Osteocyte (in vitro differentiated cells): ENCODE measurements at places on chromosomes 7 and 10. TPM values are rescaled to one million over a fixed set of nuclear protein-coding genes. Genes with fewer than 3 reads are reported as not detected.

CXCL12 gene
- 153 and 169 TPM in 2 replicates for total RNA-seq

HDAC9 gene
- 0.81 and 1.5 TPM in 2 replicates for total RNA-seq

HOXA1 gene
- total RNA-seq = not detected in 2 replicates

SPDYE5 gene
- total RNA-seq = not detected in 2 replicates

ARMS2 gene
- total RNA-seq = not detected in 2 replicates

TLX1 gene
- total RNA-seq = not detected in 2 replicates

CFTR gene
- not detected in 2 replicates for total RNA-seq

FBXO24 gene
- total RNA-seq = 0.46 and 0.94 TPM in 2 replicates

CPA4 gene
- 23.6 and 24.7 TPM in 2 replicates for total RNA-seq

NEUROD6 gene
- total RNA-seq = not detected in 2 replicates

ELMO1 gene
- not detected in 2 replicates for total RNA-seq

ADAM12 gene
- total RNA-seq = 41.7 and 45.6 TPM in 2 replicates

GIMAP1 gene
- not detected in 2 replicates for total RNA-seq

SLC18A2 gene
- total RNA-seq = not detected in 2 replicates

GRID2IP gene
- 0.10 and 0.13 TPM in 2 replicates for total RNA-seq

OLAH gene
- 0.59 TPM in 1 of 2 replicates, not detected in the other for total RNA-seq
